NCI-H1092 (cell line): ENCODE measurements at places on chromosomes 7 and 10.

GRCh38 chr10:13016426-13016825 is 14.9 kb upstream of the CCDC3 start:
- DNase-seq = no peak

DNA sequence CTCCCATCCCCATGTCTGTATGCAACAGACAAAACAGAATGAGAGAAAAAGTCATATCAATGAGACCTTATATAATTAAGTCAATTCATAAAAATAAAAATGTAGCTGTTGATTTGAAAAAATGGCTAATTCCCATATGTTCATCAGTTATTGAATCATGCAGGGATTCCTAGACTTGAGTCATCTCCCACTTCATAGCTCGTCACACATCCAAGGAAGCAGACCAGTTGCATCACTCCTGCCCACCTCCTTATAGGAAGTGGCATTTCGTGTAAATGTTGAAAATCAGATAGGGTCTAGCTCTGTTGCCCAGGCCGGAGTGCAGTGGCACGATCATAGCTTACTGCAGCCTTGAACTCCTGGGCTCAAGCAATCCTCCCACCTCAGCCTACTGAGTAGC is 56.1 kb upstream of the SH2B2 start:
- DNase-seq = no peak

- no peak for DNase-seq
These were observed 157.9 kb upstream of the GRB10 start for GRCh38 chr7:50940621-50941020.

DNA sequence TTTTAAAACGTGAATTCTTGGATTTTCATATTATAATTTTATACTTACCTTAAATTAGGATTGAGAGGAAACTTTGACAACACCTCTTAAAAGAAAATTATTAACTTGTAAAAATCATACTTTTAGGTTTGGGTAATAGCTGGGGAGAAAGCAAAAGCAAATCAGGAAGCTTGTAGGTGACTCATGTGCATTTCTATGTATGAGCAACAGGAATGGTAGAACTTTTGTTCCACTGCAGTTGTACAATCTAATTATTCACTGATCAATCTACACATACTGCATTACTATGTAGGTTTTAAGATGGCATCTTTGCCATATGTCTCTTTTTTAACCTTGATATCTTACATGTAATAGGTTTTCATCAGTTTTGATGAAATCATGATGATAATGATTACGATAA is 223.2 kb downstream of the PRKG1 start:
- no peak for DNase-seq

DNA sequence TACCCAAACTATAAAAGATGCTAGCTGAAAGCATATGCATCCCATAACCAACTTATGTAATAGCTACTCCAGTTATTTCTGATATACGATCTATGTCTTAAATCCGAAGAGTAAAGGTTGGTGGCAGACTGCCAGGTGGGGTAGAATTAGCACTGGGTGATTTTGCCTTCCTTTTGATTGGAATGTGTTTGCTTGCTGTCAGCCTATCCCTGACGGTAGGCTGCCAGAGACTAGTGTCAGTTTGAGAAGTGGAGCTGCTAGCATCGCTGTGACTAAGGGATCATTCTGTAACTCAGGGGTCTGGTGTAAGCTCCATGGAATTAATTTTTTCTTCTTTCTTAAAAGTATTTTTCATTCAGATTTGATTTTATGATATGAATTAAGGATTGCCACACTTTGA is 9.5 kb upstream of the SEM1 start:
- peak; percentile 16 for DNase-seq

GRCh38 chr7:156816943-156817572 is 75.9 kb downstream of the LMBR1 start:
- DNase-seq = peak; percentile 2

DNA sequence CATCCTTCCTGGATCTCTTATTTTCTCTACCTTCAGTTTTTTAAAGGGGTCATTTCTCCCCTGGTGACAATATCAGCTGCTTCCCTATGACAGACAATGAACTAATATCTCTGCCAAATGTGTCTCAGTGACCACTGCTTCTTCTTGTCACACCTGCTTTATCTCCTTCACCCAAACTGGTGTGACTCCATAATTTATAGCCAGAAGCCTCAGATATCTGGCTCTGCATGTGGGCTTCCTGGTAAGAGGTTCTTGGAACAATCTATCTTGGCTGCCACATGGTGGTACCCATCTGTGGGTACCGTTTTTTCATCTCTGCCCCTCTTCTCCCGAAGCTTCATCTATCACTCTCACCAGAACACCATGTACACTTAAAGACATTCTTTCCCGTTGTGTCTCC is 37.0 kb downstream of the CPVL start:
- DNase-seq = no peak

DNA sequence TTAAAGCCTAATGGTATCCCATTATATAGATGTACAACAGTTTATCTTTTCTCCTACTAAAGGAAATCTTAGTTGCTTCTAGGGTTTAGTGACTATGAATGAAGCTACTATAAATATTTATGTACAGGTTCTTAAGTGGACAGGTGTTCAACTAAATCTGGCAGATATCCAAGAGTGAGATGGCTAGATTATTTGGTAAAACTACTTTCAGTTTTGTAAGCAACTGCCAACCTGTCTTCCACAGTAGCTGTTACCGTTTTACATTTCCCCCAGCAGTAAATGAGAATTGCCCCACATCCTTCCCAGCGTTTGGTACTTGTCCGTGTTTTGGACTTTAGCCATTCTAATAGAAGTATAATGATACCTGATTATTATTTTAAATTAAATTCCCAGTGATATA is 144.9 kb upstream of the MAGI2 start:
- no peak for DNase-seq

DNA sequence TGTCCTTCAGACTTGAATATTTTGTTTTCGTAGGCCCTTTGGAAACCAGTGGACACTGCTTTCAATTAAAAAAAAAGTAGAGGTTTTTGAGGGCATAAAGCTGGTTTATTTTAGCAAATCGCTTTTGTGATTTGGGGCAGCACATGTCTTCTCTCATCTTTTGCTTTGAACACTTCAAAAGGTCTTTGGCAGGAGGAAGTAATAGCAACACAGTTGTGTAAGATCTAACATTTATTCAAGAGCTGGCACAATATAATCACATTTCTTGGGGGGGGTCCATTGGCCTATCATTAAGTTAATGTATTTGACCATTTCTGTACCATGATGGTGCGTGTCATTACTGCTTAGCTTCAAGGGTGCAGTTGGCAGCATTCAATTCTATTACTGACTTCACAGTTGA is 42.4 kb downstream of the DYNC1I1 start:
- no peak for DNase-seq

DNA sequence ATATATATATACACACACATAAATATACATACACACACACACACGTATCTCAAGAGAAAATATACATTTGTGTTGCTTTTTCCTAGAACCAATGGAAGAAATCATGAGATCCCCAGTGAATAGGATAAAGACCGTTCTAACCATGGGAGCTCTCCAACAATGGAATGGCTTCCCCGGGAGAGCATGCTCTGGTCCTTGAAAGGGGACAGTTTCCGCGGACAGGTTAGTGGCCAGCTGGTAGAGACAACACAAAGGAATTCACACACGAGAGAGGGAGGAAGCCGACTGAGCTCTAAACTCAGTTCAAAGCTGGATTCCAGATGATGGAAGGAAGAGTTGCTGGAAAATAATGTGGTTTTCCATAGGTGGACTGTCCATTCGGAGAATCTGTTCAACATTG is 72.7 kb downstream of the SLC37A3 start:
- no peak for DNase-seq

- DNase-seq = no peak
These were observed 250.5 kb downstream of the ZMYND11 start for GRCh38 chr10:385571-386300.

DNA sequence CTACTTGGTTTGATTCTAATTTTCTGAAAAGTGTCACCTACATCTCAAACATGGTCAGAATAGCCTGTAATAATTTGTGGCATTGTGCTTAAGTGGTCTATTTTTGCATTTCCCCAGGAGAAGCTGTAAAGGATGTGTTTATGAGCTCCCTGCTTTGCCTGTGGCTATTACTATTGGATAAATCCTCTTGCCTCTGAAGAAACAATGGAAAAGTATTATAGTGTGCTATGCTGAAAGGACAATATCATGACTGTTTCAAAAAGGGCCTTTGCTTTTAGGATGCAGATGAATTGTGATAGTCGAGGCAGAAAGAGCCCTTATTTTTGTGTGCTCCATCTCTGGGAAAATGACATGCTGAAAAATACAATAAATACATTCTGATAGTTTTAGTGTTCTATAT is 94.1 kb upstream of the ARMC3 start:
- DNase-seq = no peak

DNA sequence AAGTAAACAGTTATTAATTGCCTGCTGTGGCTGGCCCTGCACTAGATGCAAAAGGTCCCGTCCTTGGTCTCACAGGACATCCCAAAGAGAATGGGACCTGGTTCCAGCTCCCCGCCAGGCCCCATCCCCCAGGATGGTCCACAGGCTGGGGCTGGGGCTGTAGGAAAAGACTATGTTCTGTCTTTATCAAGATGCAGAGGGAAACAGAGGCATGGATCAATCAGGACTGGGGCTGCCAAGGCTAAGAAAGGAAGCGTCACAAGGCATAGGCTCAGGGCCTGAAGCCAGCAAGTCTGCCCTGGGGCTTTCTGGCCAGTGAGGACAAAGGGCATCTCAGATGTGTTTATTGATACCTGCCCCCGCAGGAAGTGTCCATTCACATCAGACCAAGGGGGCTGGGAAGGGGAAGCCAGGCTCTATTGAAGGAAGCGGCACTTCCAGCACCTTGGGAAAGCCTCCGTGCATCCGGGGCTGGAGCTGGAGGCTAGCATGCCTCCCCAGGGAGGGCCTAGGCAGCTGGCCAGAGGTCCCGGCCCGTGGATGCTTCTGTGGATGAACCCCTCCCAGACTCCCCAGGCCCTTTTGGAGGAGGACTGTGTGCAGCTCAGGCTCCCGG is 5.8 kb downstream of the VSIR start:
- no peak for DNase-seq

- DNase-seq = no peak
These were observed 12.6 kb upstream of the PRDX3 start for GRCh38 chr10:119190954-119191785.

GRCh38 chr7:136198168-136198567 is 221.0 kb upstream of the MTPN start:
- no peak for DNase-seq

- DNase-seq = no peak
These were observed 31.5 kb downstream of the MACROH2A2 start for GRCh38 chr10:70084189-70084588.

DNA sequence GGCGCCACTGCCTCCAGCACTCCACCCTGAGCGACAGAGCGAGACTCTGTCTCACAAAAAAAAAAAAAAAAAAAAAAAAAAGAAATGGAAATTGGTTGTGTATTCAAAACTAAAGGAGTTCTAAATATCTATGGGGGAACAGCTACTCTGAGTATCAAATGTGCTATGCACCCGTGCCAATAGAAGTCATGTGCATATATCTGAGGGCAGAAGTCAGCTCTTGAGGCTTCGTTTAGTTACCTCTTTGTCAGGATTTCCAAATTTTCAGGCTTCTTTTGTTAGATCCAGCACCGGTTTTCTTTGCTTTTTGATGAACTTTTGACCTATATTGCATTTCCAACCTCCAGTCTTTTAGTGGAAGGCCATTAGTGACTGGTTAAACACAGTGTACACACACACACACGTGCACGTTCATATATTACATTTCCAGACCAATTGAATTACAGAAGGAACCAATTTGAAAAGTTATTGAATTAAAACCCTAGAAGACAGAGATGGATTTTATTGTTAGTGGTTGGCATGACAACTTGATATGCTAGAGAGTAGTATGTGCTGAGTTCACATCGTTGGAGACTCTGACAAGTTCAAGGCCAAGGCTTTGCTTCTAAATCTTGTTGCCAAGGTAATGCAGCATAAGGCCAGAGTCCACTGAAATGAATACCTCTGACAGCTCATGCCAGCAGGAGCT is 33.1 kb upstream of the ADD3 start:
- DNase-seq = no peak

DNA sequence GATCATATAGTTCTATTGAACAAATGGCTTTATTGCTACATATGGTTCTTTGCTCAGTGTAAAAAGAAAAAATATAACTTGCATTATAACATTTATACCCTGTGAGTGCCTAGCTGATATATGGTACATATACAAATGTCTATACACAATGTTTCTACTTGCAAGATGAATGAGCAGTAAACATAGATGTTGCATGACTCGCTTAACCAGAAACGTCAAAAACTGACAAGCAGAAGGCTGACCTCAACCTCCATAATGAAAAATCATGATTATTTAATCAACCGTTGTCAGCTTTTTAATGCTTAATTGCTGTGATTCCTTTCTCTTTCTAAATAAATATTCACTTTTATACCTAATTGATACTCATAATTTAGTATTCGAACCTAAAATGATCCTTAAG is 183.3 kb downstream of the PTN start:
- no peak for DNase-seq

DNA sequence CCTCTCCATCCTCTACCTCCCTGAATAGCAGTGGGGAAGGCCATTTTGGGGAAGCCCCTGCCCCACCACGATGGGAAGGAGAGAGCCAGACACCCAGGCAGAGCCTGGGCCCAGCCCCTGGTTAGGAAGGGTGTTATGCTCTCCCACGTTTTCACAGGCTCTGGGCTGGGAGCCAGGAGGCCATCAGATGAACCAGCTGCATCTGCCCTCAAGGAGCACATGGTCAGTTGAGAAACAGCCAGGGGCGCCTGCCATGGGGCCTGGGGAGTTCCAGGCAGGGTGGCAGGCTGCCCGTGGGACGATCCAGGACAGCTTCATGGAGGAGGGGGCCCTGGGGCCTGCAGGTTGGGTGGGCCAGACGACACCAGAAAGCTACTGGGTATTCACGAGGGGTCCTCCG is 47.5 kb downstream of the CAMK2B start:
- no peak for DNase-seq

DNA sequence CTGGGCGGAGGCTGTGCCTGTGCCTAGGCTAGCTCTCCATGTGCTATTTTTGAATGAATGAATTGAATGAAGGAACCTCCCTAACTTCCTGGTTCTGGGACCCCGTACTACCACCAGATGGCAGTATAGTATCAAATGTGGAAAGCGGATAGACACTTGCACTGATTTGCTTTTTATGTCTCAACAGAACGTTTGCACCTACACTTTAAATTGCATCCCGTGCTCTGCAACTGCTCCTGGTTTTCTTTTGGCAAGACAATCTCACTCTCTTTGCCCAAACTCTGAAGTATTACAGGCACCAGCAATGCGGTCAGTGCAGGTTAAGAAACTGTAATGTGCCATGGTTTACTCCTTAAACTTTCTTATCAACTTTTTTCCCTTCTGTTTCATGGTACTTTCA is 6.5 kb downstream of the FZD8 start:
- DNase-seq = peak; percentile 32
